ENCODE measurements at places on chromosomes 11 and 22.

DNA sequence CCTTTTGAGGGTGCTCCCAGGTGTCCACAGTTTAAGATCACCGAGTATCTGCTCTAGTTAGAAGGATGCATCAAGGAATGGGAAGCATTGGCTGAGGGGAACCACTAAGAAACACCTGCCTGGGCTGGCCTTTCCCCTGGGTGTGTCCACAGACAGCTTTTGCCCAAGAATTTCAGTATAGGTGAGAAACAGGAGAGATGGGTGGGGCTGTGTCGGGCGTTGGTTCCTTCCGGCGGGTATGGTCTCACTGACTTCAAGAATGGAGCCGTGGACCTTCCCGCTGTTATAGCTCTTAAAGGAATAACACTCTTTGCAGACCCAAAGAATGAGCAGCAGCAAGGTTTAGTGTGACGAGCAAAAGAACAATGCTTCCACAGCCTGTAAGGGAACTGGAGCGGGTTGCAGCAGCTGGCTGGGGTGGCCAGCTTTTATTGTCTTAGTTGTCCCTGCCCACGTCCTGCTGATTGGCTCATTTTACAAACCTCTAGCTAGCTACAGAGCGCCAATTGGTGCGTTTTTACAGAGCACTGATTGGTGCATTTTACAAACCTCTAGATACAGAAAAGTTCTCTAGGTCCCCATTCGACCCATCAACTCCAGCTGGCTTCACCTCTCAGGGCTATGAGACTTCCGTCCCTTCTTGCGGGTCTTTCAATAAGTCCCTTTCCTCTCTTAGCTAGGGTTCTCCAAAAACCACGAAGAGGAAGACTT lies 2.4 kb downstream of the FADS1 start:
- DNase-seq, result no peak

DNA sequence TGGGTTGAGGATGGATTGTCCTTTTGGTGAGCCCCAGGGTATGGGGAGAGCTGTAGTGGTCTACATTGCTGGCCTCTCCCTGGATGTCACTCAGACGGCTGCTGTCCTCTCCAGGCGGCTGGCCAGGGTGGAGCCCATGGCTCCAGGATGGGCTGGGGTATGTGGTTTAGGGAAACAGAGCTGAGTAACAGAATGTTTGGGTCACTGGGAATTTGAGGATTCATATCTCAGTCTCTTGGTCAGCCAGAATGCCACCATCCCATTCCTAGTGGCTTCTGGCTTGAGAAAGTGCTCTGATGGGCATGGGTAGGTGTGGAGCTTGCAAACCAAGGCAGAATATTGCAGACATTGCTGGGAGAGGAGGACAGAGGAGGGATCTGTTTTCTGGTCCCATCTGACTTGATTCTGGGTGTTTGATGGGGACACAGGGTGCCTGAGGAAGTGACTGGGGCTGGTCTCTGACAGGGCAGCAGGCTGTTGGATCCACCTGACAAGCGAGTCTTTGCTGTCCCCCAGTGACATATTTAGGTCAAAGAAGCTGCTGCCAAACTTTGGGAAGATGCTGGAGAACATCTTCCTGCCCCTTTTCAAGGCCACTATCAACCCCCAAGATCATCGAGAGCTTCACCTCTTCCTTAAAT lies 41.4 kb downstream of the AMPD3 start:
- DNase-seq, result no peak

DNA sequence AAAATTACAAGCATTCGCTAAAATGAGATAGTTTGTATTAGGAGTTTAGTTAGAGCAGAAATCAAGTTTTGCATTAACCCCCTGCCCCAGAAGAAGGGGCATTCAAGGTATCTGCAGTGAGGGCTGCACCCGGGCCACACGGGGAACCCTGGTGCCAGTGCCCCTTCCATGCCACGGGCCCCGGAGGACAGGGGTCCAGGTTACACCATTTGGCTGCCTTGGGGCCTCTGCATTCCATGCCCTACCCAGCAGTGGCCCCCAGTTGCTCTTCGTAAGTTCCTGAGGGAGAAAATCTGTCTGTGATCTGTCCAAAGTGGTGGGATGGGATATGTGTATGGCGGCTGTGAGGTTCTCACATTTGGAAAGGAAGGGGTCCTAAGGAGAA lies 16.8 kb upstream of the PANX2 start:
- DNase-seq, result no peak

DNA sequence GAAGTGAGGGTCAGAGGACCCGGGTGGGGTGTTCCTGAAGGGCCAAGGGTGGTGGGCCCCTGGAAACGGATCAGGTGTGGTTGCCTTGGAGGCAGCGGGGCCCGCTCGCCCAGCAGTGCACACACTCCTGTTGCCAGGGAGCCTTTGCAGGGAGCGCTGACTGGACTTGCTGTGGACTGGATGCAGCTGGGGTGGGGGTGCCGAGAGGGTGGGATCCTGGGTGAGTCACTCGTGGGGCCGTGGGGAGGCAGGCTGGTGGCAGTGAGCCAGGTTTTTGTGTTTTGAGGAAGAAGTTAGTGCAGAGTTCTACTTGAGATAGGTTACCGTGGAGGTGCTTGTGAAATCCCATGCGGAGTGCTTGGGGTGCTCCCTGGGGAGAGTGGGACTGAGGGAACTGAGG lies 1.3 kb downstream of the MRPL23 start:
- DNase-seq, result no peak

DNA sequence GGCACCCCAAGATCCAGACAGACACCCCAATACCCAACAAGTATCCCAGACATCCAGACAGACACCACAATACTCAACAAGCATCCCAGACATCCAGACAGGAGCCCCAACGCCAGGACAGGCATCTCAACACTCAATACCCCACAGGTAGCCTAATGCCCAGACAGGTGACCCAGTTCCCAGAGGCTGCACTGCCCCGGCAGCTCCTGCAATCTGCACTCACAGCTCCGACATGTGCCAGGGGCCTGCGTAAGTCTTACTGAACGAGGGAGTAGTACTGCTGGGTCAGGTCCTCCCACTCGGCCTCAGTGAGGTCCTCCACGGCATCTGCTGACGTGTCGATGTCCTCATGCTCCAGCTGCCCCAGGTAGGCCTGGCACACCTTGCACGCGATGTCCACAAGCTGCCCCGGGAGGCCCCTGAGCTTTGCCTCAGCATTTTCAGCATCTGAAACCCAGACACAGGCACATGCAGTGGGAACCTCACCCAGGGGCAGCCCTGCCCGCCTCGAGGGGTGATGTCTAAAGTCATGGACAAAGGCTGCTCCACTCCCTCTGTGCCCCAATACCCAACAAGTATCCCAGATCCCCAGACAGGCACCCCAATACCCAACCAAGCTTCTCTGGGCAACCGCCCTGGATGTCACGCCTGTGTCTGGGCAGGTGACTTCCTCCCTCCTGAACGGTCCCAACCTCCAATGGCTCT lies 16.6 kb downstream of the TTLL8 start:
- no peak for DNase-seq

DNA sequence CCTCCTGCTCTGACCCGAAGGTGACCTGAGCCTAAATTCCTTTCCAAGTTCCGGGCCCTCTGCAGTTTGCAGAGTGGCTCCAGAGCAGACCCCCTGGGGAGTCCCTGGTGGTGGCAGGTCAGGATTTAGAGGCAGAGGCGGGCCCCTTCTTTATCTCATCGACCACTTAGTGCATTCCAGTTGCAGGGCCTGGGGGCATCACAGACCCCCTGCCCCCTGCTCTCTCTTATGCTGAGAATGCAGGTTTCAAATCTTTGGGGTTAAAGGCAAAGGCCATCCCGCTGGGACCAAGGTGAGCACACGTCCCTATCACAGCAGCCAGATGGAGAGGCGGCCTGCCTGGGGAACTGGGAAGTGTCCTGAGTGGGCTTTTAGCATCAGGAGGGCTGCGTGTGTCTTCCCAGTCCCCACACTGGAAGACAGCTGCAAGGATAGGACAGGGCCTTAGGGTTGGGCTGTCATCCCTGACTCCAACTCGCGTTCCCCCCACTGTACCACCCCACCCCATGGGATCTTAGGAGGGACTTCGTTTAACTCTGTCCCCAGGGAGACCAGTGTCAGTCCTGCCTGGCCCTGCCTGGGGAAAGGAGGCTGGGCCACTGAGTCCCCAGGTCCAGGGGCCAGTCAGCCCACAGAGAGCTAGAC lies 11.3 kb downstream of the DERL3 start:
- DNase-seq, result no peak

DNA sequence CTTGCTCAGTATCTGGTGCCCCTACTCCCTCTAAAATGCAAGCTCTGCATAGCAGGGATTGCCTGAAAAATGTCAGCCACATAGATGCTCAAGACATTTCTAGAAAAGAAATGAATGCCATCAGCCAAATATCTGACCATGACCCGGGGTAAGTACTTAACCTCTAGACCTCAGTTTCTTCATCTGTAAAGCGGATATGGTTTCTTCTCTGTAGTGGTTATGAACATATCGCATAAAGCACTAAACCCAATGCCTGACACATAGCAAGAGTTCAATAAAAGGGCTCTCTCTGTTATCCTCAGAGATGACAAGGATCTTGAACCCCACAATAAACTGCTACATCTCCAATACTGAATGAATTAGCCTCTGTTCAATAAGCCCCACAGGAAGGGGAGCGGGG lies 122.6 kb downstream of the ABTB2 start:
- no peak for DNase-seq

DNA sequence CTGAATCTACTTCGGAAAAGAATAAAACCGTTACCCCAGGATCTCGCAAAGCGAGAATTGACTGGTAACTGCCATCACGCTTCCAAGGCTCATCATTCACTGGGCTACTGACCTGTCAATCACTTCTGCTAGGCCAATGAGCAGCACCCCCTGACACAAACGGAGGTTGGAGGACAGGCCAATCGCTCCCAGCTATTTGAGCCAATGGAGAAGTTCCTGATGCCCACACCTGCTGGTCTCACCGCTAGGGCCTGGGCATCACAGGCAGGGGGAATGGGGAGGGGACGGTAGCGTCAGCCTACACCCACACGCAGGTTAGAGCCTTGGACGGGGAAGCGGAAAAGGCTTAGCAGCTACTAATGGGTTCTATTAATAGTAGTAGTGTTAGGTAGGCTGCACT lies 56.7 kb upstream of the CHST1 start:
- DNase-seq, result no peak

GRCh38 chr11:62842171-62842741 lies 2.9 kb upstream of the WDR74 start:
- peak; percentile 71 for DNase-seq

GRCh38 chr11:696955-697491 lies 1.4 kb downstream of the TMEM80 start:
- DNase-seq, result no peak

DNA sequence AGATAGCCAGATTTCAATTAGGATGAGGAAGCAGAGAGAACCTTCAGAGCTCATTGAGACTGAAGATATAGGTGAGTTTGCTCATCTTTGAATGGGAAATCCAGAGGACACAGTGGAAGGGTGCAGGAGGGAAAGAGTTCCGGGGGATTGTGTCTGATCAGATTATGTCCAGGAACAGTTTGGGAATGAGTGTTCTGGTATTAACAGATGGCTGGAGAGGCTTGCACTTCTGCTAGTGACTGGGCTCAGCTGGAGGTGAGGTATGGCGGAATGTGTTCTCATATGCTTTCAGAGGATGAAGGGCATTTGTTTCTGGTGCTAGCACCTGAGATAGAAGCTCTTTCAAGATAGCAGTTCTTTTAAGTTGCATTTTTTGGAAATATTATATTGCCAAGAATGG lies 27.6 kb downstream of the ALKBH3 start:
- DNase-seq, result no peak

DNA sequence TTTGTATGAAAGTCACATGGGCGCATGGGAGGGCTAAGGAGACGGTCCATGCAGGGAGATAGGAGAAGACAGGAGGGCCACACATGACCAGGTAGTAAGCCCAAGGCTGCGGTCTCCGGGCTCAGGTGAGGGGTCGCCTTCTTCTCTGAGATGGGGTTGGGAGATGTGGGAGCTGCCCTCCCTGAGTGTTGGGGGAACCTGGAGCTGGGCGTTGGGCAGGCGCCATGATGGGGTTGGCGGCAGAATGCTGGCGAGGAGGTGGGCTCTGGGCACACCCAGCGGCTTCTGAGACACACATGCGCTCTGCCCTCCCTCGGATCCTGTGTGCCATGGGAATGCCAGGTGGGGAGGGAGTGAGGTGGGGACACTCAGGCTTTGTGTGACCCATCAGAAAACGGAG lies 254.8 kb downstream of the TBC1D22A start:
- peak; percentile 50 for DNase-seq

- DNase-seq, result no peak
Observed at GRCh38 chr11:119493712-119494111, 70.7 kb upstream of the THY1 start.

GRCh38 chr11:22521226-22521625 lies 104.4 kb downstream of the FANCF start:
- DNase-seq, result no peak

GRCh38 chr11:69563306-69563705 lies 77.7 kb upstream of the CCND1 start:
- DNase-seq, result no peak

- DNase-seq, result no peak
Observed at GRCh38 chr11:86818462-86819192, 18.3 kb downstream of the PRSS23 start.

GRCh38 chr11:83191986-83192385 lies 1.5 kb upstream of the ANKRD42 start:
- DNase-seq, result no peak

GRCh38 chr11:128691802-128692752 lies 1.8 kb upstream of the FLI1 start:
- no peak for DNase-seq

GRCh38 chr11:1460396-1460985 lies 26.1 kb downstream of the MOB2 start:
- DNase-seq, result peak; percentile 78

DNA sequence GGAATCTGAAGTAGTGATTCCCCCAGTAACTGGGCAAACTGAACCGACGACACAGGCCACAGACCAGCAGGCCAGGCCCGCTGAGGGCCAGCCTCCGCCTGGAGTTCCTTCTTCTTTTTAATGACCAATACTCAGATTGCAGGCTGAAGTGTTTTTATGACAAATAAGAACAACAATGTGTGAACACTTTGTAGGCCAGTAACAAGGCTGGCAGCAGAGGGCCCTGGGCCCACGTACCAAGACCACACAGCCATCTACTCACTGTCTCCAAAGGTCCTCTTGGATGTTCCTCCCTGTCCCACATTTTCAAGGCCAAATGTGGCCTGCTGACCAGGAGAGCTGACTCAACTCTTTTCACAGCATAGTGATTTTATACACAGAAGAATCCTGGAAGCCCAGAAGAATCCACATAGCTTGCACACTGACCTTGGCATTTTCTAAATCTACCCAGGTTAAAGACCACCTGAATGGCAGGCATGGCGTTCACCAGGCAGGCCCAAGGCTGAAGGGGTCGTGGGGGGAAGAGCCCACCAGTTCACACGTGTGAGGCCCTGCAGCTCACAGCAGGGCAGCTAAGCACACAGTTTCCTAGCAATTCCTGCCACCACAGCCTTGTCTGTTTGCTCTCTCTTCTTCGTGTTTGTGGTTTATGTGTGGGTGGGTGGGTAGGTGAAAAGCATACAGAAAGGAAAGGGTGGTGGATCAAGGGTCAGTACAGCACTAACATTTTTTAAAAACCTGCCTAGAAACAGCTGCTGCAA lies 13.3 kb downstream of the SMCO4 start:
- no peak for DNase-seq

All from sciatic nerve (tissue), 2 donors.